AG09309 (cell line): ENCODE measurements at places on chromosomes 7 and 10.

DNA sequence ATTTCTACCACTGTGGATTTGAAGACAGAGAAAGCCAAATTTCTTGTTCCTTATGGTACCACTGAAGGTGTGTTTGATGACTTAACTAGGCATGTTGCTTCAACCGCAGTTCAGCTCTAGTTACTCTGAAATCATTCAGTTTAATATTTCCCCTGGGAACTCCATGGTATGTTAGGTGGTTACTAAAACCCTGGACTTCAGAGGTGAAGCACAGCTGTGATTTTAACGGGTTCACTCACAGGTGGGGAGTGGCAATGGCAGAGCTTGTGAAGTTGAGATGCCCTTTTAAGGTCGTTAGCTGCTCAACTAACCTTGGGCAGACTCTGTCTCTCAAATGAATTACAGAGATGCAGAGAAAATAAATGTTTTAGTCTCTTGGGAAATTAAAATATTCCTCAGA is 163.6 kb upstream of the PHYHIPL start:
- no peak for DNase-seq

DNA sequence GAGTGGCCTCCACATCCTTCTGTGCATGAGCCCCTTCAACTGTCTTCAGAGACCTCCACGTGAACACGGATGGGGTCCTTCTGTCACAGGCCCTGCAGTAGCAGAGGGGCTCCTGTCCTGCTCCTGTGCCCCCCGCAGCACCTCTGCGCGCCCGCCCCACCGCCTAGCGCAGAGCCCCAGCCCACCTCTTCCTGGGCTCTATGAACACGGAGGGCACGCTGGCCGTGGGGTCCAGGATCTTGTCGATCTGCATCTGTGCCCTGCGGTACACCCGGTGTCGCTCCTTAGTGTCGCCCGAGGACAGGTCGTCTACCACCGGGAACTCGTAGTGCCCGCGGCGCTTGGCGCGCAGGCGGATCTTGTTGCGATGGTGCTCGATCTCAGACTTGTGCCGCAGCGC is 71.4 kb upstream of the ATP6V0A4 start:
- no peak for DNase-seq

GRCh38 chr10:117094856-117095255 is 43.2 kb downstream of the VAX1 start:
- no peak for DNase-seq

DNA sequence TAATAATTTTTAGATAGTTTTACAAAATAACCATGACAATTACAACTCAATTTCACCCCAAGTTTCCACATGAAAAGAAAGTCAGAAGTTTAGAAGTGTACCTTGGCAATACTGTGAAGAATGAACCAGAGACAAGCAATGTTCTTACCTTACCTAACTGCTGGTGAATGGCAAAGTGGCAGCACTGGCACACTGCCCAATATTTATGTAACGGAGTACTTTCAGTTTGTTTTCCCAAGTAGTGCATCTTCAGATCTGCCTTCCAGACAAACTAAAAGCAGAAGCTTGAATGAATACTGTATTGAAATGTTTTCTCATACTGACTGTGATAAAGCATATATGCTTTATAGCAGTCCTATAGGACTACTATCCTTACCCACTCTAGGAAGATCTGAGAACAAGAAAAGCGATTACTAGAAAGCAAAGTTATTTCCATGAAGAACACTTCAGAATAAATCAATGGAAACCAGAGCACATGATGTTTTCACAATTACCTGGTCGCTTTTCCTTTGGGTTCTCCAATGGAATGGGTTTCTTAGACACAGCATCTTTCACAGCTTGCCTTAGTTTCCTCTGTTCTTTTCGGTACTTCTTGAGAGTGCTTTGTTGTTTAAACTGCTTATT is 1.5 kb downstream of the NOC3L start:
- no peak for DNase-seq

DNA sequence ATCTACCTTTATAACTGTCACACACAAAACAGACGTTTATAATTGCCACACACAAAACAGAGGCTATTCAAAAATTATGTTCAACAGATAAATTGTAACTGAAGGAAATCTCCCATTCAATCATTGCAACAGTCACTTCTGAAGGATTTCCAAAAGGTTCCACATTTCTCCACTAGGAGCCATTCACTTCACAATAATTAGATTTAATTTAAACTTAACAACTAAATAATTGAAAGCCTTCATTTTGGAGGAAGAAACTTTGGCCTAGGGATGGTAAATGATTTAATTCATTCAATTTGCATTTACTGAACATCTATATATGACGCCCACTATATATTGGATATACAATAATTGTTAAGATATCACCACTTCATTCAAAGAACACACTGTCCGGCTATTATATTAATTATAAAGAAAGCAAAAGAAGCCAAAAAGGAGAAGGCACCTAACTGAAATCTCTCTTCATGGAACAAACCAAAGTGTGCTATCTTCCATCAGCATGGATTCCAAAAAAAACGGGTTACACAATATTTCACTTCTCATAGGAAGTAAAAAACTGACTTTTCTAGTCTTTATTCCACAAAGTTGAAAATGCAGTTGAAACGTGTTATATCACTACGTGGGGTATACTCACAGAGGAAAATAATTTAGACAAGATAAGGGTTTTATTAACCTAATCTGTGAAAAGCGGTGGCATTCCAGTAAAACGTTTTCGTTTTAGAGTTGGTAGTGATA is 1.7 kb downstream of the ATAD1 start:
- no peak for DNase-seq

DNA sequence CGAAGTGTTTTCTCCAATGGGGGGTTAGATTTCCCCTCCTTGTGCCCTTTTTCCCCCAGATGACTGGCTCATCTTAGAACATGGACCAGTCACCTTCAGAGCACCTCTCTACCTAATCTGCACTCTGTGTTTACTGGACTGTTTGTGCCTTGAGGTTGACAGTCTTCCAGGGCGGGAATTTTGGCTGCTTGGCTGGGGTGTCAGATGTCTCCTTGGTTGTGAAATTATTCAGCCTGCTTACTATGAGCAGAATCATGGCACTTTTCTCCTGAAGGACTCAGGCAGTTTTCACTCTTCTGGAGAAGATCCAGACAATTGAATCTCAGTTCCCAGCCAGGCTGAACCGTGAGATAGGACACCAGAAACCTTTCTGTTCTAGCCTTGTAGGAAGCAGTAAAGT is 60.3 kb upstream of the NFKB2 start:
- no peak for DNase-seq

DNA sequence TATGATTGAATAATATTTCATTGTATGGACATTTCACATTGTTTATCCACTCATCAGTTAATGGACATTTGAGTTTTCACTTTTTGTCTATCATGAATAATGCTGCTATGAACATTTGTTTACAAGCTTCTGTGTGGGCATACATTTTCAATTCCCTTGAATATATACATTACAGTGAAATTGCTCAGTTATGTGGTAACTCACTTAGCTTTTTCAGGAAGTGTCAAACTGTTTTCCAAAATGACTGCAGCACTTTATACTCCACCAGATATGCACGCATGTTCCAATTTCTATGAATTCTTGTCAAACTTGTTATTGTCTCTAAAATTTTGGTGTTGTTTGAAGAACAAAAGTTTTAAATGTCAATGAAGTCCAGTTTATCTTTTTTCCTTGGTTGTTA is 401.2 kb downstream of the THSD7A start:
- no peak for DNase-seq

DNA sequence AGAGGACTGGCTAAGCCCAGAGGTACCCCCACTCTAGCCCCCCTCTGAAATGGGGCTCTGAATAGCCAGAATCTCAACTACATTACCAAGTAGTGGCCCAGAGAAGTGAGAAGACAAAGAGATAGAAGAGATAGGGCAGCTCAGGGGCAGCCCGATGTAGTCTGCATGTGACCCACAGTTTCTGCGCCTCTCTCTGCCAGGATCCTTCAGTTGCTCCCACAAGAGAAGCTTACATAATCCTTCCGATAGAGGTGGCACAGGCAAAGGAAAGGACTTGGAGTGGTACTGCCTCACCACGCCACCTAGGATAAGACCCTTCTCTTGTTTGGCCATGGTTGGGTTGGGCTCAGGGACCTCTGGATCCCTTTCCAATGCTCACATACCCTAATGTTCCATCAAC is 5.4 kb upstream of the PDE1C start:
- DNase-seq = no peak

- no peak for DNase-seq
Measured at GRCh38 chr7:99196536-99197258, 11.2 kb downstream of the KPNA7 start.

DNA sequence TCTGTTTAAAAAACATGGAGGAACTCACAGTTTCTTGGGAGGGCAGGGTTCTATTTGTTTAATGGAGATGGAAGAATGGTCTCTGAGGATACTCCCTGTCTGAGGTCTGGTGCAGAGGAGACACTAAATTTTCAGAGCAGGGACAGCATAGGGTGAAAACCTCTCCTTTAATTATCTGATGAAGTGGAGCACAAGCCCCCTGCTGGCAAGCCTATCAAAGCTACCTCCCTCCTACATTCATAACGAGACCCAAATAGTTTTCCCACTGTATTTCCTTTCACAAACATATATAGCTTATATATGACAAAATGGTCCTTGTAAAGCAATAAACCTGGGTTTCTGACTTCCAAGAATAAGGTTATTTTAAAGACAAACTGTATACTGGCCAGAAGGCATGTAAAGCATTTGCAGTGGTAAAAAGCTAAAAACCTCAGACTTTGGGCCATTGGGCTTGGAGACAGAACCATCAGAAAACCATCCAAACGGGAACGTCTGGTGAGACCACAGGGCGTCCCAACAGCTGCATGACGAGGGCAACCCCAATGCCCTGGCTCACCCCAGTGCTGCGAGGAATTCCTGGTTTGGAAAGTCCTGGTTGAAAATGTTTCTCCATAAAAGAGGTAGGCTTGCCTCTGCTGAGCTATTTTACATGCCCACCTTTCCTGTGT is 201.3 kb downstream of the FANK1 start:
- no peak for DNase-seq

GRCh38 chr7:157359581-157359980 is 22.8 kb downstream of the DNAJB6 start:
- DNase-seq = no peak

DNA sequence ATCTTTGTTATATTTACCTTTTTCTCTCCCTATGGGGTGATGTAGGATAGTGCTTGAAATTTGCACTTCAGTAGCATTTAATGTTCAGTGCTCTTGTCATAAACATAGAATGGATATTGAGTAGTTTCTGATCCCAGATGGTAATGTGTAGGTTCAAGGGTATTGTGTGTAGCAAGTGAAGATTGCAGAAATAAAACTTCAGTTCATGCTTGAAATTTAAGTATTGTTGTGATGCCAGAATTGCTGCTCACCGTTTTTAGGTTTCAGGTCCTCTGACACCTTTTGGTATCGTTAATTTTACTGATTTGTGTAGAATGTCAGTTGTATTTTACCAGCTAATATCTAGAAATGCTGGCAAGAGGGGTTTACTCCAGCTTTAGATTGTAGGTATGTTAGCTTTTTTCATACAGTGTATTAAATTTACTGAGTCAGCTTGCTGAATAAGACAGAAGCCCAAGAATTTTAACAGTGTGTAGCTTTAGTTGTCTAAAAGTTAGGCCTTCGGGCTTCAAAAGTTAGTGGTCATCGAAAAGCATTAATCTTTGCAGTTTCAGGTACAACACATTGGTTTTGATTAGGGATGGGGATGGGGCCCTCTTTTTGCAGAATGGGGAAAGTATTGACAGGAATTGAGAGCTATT is 1.9 kb downstream of the PTEN start:
- DNase-seq = no peak

DNA sequence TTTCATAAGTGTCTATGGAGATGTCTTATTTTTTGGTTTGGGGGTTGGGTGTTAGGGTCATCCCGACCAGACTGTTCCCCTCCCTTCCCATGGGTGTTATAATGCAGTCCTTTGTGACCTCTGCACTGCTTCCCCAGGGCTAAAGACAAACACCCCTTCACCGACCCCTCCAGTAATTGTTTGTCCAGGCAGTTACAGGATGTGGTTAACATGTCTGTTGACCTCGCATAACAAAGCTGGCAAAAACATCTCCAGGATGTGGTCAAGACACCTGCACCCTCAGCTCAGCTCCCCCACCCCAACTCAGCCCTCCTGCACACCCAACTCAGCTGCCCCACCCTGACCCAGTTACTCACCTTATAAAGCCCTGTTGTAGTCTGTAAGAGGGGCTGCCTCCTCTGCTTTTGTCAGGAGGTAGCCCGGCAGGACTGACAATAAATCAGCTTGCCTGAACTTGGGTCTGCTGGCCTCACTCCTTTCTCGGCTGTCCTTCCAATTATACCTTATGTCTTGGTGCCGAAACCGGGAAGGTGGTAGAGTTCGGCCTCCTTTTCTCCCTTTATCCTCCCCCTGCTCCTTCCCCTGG is 102.2 kb downstream of the ZNF92 start:
- DNase-seq = no peak

DNA sequence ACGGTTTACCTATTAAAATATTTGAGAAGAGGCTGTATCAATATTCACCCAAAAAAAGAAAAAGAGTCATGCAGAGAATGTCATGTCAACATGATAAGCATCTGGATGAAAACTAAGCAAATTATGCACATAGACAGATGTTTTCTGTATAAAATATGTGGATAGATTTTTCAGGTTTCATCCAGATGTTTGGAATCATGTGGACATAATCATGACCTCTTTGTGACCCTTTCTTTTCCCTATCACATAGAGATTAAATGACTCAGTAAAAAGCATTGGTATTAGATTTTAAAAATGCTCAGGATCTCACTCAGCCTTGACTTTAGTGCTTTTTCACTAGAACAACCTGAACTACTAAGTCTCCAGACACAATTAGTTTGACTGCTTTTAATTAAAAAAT is 90.0 kb downstream of the FOXP2 start:
- no peak for DNase-seq
